Upper lobe of right lung (tissue), 1 donor: ENCODE measurements at places on chromosomes 12 and 14. TPM values are rescaled to one million over a fixed set of nuclear protein-coding genes. Genes with fewer than 3 reads are reported as not detected.

DNA sequence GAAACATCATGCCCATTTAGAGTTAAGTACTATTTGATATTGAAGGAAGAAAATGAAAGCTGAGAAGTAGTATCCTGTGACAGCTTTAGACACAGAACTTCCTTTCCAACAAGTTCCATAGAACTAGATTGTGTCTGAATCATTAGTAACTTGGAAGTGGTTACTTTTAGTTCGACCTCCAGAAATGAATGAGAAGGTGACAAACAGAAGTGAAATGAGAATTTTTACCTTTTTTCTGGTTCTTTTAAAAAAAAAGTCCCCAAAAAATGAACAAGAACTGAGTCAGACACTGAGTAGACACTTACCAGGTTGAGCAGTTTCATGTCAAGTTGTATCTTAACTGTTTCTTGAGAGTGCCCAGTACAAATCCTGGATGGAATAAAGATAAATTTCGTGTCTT is 3.0 kb downstream of the ATP6V0A2 start:
- DNase-seq = no peak

- DNase-seq = no peak
Observed at GRCh38 chr14:69673104-69673503, 61.7 kb downstream of the SUSD6 start.

Gene AKAP3
- total RNA-seq = 1.9 TPM

Gene TMEM119
- total RNA-seq = 43.8 TPM

DNA sequence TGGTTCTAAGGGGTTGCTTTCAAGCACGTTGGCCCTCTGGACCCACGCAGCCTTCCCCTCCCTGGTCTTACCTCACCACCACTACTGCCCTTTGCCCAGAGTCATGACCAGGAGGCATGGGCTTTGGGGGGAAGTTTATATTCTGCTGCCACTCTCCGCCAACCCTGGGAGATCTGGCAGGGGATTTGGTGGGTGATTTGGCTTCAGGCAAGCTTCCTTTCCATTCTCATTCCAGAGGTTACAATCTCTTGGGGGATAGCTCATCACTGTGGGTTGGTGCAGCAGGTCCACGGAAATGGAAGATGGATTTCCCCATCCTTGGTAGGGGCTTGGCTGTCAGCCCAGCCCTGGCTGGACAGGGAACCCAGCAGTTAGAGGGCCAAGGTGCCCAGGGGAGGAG is 6.3 kb downstream of the PAH start:
- no peak for DNase-seq

Gene GPRC5D
- not detected for total RNA-seq

- DNase-seq = peak; percentile 76
Observed at GRCh38 chr14:103561381-103562178, 877 bp downstream of the BAG5 start.

GRCh38 chr12:3869433-3869832 is 3.8 kb downstream of the PARP11 start:
- no peak for DNase-seq

Gene UNC79
- 0.09 TPM for total RNA-seq

Gene RNASE4
- total RNA-seq = 42.5 TPM

Gene TESPA1
- 6.7 TPM for total RNA-seq

Gene NABP2
- total RNA-seq = 19.8 TPM

- no peak for DNase-seq
Observed at GRCh38 chr12:28026701-28027100, 54.2 kb upstream of the PTHLH start.

- DNase-seq = no peak
Observed at GRCh38 chr14:82047777-82048470, 514.3 kb upstream of the SEL1L start.

Gene RTL1
- total RNA-seq = not detected

Gene TMEM19
- 39.7 TPM for total RNA-seq

GRCh38 chr12:90977224-90977623 is 22.2 kb upstream of the CCER1 start:
- DNase-seq = no peak

Gene ARF6
- total RNA-seq = 61.5 TPM

Gene GDF3
- total RNA-seq = 0.32 TPM

DNA sequence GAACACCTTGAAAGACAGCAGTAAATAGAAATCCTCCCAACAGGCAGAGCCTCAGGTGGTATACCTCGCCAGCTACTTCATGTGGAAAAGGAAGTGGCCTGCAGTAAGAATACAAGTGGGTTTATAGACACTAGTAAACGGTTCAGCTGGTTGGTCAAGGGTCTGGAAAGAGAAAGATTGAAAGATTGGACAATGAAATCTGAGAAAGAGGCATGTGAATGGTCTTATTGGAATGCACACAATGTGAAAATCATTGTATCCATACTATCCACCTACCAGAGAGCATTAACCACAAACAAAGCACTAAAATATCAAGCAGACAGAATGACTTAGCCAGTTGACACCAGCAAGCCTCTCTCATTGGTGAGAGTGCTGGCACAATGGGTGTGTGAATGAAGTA is 98.2 kb downstream of the SSPN start:
- no peak for DNase-seq

DNA sequence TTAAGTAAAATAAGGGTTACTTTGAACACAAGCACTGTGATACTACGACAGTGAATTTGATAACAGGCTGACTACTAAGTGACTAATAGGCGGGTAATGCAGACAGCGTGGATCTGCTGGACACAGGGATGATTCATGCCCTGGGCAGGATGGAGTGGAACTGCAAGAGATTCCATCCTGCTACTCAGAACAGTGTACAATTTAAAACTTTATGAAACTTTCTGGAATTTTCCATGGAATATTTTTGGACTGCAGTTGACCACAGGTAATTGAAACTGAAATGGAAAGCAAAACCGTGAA is 46.0 kb downstream of the YEATS4 start:
- DNase-seq = no peak

DNA sequence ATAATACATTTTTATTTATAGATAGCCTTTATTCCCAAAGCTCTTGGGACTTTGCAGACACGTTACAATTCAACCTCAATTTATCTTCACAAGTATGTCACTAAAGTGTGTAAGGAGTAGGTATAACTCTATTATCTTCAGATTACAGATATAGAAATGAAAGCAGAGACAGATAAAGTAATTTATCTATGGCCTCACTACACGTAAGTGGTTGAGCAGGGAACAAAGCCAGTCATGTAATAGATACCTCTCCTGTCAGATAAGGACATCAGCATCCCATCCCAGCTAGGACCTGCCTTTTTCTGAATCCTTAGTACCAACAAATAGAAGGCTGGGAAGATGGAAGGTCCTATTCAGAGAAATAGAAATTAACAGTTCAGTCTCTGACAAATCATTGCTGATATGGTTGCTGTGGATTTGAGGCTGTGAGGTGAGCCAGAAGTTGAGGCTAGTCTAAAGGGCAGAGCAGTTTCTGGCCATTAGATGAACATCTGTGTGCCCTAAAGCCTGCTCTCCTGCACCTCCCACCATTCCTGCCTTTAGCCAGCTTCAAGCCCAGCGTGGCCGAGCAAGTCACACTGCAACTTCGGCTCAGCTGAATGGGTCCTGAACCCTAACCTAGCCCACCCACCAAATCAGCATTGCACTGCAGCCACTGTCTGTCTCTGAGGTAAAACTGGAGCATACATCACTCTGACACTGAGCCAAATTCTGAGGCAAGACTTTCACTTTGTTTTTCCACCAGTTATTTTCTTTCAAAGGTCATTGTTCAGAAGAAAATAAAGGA is 71.1 kb upstream of the PLEKHA5 start:
- no peak for DNase-seq

DNA sequence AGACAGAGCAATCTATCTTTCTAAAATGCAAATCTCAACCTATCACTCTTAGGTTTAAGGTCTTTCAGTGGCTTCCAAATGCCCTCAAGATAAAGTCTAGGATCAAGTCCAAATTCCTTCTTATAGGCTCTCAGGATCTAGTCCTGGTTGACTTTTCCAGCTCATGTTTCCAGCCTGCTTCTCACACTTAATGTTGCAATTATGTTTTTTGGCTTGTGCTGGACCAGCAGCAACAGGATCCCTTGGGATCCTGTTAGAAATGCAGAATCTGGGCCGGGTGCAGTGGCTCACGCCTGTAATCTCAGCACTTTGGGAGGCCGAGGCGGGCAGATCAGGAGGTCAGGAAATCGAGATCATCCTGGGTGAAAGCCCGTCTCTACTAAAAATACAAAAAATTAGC is 10.6 kb downstream of the GPR33 start:
- DNase-seq = no peak
